ENCODE measurements at places on chromosomes 1 and 21. TPM values are rescaled to one million over a fixed set of nuclear protein-coding genes. Genes with fewer than 3 reads are reported as not detected.

DNA sequence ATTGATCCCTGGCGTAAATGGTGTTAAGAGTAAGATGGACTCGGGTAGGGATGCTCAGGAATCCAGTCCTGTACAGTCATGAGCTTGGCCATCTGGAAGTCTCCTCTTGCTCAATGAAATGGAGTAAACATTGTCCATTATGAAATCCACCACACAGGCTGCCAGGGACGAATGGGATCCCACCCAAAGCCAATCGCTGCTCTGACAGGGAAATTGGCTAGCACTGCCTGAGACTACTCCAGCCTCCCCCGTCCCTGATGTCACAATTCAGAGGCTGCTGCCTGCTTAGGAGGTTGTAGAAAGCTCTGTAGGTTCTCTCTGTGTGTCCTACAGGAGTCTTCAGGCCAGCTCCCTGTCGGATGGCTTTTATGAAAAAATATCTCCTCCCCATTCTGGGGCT is at the start of gene HSD11B1:
TSS of gene HSD11B1 (plus strand) at position 263 of the 400 bp plus-strand sequence. CDS start at position 360, 97 bp downstream.
- DNase-seq: no peak

- no peak for DNase-seq
Measured at GRCh38 chr1:230455291-230455690, 29.2 kb upstream of the PGBD5 start.

DNA sequence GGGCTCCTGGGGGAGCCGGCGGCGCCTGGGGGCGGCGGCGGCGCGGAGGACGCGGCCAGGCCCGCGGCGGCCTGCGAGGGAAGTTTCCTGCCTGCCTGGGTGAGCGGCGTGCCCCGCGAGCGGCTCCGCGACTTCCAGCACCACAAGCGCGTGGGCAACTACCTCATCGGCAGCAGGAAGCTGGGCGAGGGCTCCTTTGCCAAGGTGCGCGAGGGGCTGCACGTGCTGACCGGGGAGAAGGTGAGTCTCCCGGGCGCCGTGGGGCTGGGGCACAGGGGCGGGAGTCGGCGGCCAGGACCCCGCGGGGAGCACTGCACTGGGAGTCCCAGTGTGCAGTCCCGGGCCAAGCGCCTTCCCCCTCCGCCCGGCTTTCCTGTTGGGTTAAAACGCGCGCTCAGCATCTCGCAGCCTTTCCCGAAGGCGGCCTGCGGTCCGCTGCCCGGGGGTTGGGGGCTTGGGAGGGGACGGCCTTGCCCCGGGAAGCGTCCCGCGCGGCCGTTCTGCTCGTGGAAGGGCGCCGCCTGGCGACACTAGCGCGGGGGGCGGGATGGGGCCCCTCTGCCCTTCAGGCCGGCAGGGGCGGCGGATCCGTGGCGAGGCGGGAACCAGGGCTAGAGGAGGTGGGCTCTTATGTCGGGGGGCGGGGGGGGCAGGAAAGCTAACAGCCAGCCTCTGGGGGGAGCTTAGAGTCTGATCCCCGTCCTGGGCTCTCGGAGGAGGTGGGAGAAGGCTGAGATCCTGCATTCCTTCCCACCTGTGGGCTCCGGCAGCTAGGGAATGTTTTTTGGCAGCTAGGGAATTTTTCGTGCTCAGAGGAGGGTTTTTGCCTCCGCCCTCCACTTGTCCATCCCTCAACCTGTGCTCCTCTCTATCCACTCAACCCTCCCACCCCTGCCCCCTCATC is 1.1 kb downstream of the HUNK start:
- peak; percentile 58 for DNase-seq

DNA sequence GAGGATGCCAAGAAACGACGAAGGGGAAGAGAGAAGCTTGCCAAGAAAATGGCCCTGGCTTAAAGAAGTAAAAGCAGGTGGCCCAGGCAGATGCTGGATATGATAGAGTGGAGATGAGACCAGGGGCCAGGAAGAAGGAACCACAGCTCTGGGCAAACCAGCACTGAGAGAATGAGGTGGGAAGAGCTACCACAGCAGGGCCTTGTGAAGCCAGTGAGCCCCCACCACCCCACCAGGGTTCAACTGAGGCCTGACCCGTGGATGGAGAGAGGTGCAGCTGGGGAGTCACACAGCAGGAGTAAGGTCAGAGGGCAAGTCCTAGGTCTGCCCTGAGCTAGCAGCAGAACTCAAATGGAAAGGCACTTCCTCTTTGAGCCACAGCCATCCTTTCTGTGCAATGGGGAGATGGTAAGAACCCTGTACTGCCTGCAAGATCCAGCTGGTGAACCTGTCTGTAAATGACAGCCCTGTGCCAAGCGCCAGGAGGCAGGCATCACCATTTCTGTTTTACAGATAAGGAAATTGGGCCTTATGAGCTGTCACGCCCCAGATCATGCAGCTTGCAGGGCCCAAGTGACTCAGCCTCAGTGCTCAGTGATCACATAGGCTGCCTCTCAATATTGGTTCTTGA is 8.5 kb downstream of the SH3BGRL3 start:
- no peak for DNase-seq

ACTA1 gene
- total RNA-seq: 5.1 TPM

SPRR2G gene
- total RNA-seq: not detected

NUDT17 gene
- 4.8 TPM for total RNA-seq

SMIM34 gene
- not detected for total RNA-seq

Data from Caco-2 (cell line).